Activated CD4-positive, alpha-beta T cell treated with anti-CD3 and anti-CD28 coated beads for 36 hours (primary cell): ENCODE measurements at places on chromosomes 12 and 14.

GRCh38 chr14:104871145-104871655 lies 6.1 kb downstream of the CEP170B start:
- no peak for DNase-seq

- DNase-seq, result no peak
Measured at GRCh38 chr12:125999628-126000027, 934.4 kb downstream of the AACS start.

DNA sequence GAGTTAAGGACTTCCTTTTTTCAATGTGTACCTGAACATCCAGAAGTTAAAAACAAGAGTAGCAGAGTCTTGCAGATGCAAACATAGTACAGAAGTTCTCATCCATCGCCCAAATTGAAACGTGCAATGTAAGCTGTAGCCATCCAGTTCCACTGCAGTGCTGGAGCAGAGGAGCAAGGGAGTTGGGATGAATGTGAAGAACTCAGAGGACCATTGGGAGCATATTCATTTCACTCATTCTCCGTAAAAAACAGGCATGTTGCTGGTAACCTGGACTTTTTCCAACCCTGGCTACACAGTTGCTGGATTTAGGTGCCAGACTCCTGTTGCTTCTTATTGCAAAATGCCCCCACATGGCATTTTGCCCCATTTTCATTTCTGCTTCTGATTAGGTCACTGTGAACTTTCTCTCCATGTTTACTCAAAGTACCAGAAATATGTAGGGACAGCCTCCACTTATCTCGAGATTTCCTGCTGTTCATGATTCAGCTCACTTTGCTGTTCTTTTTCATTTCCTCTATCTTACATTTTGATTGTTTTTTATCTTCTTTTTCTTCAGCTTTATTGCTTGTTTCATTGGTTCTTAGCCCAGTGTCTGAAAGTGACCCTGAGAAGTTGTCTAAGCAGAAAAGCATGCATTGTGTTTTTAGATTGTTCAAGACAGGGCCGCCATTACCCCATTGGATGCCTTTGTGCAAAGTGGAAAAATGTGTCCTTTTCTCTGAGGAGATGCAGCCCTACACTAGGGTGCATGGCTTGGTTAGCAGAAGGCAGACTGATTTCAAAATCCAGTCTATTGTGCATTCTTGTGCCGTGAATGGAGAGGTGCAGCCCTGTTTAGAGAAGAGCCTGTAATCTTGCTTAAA lies 109.0 kb upstream of the AMIGO2 start:
- DNase-seq, result no peak

- DNase-seq, result no peak
Measured at GRCh38 chr14:34650786-34651584, 21.0 kb upstream of the SNX6 start.

DNA sequence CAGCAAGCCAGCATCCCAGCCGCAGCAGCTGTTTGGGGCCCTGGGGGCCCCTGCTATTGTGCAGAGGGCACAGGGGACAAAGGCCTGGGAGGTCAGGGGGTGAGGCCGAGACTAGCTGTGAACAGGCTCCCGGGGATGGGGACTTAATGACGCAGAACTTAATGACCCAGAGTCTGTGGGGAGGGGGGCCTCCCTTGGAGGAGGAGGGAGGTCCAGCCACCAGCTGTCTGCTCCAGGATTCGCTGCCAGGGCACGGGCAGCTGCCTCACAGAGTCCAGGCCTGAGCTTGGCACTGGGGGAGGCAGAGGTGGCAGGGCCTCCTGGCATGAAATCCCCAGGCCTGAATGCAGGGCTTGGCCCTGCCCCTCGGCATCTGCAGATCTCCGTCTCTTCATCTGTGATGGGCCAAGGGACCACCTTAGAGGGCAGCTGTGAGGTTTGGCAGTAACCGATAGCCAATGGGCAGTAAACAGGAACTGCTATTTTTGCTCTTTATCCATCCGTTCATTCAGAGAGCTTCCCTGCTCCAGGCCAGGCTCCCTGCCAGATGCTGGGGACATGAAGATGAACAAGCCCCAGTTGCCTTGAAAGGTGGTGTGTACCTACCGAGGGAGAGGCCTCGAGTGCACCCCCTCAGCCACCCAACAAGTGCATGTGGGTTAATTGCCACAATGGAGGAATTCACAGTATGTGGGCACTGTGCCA lies 6.7 kb downstream of the FAM222A start:
- no peak for DNase-seq

DNA sequence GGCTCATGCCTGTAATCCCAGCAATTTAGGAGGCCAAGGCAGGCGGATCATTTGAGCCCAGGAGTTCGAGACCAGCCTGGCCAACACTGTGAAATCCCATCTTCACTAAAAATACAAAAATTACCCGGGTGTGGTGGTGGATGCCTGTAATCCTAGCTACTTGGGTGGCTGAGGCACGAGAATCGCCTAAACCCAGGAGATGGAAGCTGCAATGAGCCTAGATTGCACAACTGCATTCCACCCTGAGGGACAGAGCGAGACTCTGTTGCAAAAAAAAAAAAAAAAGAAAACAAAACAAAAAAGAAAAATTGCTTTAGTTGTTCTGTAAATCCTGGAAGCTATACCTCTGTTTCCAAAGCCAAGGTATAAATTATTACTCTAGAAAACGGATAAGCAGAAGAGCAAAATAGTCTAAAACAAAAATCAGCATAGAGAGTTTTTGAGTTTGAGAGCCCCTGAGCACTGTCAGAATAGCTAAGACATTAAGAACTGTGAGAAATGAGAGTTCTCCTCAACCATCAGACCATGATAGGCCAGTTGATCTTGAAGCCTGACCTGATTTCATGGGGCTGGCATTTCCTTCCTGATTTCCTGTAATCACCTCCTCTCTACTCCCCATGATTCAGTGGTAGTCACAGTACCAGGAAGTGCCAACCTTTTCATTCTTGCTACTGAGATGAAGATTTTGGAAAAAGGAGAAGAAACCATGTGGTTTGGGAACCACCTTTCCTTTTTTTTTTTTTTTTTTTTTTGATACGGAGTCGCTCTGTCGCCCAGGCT lies 31.7 kb downstream of the ATP2A2 start:
- peak; percentile 22 for DNase-seq

GRCh38 chr12:4148418-4149056 lies 125.0 kb upstream of the CCND2 start:
- peak; percentile 75 for DNase-seq

GRCh38 chr14:97106166-97106565 lies 309.0 kb downstream of the VRK1 start:
- DNase-seq, result peak; percentile 10

DNA sequence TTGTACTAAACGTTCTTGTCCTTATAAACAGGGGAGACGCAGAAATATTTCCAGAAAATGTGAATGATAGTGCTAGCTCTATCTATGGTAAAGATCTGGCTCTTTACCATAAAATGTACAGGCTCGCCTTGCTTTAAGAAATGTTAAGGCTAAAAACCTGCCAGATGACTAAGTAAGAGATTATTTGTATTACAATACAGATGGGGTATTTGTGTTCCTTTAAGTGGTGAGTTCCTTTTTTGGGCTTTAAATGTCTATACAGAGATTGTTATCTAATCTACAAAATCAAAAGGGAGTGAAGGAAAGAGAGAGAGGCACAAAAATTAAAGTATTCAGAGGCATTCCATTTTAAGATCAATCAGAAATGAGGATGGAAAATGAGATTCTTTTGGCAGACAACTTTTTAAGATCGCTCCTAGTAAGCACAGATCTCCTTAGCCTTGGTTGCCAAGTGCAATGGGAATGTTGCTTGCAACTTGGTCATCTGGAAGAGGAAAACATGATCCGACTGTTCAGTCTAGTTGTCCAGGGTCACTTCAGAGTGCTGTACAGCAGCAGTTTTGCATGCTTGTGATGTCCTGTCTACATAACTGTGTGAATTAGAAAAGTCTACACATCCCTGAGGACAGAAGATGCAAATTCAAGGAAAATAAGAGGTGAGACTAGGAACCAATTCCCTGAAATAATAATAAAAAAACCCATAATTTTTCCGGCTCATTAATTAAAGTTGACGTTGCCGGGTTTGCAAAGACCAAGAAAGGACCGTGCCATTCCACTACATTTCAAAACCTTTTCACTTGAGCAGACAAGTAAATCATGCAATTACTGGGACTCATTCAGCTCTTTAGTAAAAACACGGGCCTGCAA lies 380.8 kb downstream of the EGLN3 start:
- no peak for DNase-seq

DNA sequence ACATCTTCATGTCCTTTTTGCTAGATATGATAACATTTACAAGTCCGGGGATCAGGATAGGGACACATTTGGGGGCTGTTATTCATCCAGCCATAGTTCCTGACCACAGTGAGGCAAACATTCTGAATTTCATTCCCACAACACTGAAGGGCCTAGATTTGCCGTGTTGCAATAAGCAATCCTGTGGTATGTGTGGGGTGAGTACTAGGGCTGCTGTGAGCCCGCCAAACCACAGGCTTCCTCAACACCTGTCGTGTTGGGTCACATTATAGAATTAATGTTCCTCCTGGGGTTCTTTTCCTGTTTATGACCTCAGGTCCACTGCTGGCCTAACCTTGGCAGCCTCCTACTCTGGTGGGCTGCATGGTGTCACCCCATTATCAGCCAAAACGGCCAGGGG lies 119.2 kb downstream of the TBC1D30 start:
- DNase-seq, result no peak

GRCh38 chr12:75850721-75851462 lies 180.7 kb downstream of the PHLDA1 start:
- no peak for DNase-seq

- DNase-seq, result peak; percentile 18
Measured at GRCh38 chr12:8609061-8609570, 3.5 kb downstream of the AICDA start.

DNA sequence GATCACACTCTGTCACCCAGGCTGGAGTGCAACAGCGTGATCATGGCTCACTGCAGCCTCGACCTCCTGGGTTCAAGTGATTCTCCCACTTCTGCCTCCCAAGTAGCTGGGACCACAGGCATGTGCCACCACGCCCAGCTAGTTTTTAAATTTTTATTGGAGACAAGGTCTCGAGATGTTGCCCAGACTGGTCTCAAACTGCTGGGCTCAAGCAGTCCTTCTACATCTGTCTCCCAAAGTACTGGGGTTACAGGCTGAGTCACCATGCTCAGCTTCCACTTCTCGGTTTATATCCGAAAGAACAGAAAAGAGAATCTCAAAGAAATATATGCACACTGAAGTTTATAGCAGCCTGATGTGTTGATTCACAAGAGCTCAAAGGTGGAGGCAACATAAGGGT lies 107.5 kb downstream of the SCARB1 start:
- DNase-seq, result no peak

- DNase-seq, result no peak
Measured at GRCh38 chr14:32047791-32048190, 29.3 kb upstream of the ARHGAP5 start.

- DNase-seq, result peak; percentile 85
Measured at GRCh38 chr12:51531978-51532497, 59.0 kb upstream of the SCN8A start.

DNA sequence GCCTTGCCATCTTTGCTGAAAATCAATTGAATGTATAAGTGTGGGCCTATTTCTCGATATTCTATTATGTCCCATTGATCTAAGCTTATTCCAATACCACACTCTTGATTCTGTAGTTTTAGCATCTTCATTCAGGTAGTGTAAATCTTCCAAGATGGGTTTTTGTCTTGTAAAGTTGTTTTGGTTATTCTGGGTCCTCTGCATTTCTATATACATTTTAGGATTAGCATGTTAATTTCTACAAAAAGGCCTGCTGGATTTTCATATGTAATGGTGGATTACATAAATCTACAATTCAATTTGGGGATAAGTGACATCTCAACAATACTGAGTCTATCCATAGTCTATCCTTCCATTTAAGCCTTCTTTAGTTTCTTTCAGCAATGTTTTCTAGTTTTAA lies 86.0 kb upstream of the ANO4 start:
- no peak for DNase-seq

DNA sequence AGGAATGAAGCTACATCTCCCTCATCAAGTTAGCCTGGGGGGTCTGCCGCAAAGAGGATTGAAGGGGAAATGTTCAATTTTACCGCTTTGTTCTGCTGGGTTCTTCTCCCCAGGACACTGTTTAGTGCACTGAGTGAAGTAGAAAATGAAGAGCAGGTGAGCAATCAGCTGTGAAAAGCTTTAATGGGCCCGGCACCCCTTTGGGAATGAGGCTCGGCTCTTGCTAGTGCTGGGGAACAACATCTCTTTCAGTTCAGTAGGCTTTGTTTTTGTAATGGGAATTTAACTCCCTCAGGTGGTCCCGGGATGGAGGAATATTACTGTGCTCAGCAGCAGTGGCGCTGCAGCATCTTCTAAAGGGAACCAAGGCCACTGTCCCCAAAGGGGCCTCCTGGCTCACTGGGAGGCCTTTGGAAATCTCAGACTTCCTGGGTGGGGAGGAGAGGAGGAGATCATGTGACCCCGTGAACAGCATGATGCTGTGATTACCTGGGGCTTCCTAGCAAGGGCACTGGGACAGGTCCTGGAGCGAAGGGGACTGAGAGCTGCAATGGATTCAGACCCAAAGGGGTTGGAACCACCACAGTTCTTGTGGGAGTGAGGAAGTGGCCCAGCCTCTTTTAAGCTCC lies 85.2 kb upstream of the MAX start:
- DNase-seq, result no peak
